ENCODE measurements at places on chromosomes 3 and 15. TPM values are rescaled to one million over a fixed set of nuclear protein-coding genes. Genes with fewer than 3 reads are reported as not detected.

The PRR20G gene
- total RNA-seq, result not detected

The ALDH1A3 gene
- total RNA-seq, result 148 TPM

The UBE3A gene
- total RNA-seq, result 94.0 TPM

The CD86 gene
- 6.6 TPM for total RNA-seq

The CHRFAM7A gene
- 0.27 TPM for total RNA-seq

The GCSAM gene
- 0.42 TPM for total RNA-seq

The STARD5 gene
- 5.4 TPM for total RNA-seq

The CRABP1 gene
- 0.50 TPM for total RNA-seq

The FANCD2OS gene
- not detected for total RNA-seq

The ISLR gene
- 52.6 TPM for total RNA-seq

The AHSG gene
- not detected for total RNA-seq

Measured in gastroesophageal sphincter (tissue), 4 donors.